NCI-H446 treated with DMSO at 0.1 percent for 48 hours (cell line): ENCODE measurements at places on chromosomes 16 and 17.

GRCh38 chr17:75724016-75725003, 3.1 kb downstream of the ITGB4 start:
- no peak for DNase-seq

DNA sequence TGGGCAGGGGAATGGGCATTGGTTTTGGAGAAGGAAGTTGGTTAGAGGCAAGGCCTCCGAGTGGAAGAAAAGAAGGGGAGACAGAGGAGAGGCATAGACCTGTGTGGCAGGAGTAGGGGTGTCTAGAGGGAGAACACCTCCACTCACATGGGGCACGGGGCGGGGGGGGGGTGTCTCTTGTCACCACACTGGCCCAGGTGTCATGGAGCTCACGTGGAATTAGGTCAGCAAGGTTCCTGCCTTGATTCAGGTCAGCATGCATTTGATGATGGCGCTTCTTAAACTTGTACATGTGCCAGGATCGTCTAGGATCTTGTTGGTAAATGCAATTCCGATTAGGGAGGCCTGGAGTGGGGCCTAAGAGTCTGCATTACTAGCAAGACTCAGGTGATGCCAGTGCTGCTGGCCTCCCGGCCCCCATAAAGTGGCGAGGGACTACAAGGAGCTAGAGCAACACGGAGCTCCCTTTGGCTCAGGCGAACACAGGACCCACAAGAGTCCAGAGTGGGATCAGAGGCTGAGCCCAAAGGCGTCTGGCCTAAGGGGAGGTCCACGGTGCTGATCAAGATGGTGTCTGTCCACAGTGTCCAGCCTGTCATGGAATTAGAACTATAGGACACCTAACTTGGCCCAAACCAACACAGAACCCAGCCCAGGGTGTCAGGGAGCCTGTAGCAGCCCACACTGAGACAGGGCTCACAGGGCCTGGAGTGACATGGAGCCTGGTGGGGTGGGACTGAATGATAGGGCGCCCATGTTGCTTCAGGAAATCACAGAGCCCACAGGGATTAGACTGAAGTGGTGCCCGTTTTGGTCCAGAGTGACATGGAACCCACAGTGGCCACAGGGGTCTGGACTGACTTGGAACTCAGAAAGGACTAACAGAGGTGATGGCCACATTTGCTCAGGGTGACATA, 16.7 kb downstream of the EPOP start:
- DNase-seq, result no peak

GRCh38 chr16:11757671-11758545, 15.3 kb upstream of the TXNDC11 start:
- no peak for DNase-seq

DNA sequence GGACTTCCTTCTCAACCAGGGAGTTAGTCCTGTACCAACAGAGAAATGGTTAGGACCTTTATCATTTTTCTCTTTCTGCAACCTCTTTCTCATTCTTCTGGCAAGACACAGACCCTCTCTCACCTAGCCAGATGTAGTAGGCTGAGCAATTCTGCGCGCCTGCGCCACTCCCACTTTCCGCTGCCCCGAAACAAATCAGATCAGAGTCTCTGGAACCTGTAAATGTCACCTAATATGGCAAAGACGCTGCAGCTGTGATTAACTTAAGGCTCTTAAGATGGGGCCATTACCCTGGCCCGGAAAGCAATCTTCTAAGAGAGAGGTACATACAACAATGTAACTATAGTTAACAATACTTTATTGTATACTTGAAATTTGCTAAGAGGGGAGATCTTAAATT, 94.3 kb upstream of the ASIC2 start:
- no peak for DNase-seq

DNA sequence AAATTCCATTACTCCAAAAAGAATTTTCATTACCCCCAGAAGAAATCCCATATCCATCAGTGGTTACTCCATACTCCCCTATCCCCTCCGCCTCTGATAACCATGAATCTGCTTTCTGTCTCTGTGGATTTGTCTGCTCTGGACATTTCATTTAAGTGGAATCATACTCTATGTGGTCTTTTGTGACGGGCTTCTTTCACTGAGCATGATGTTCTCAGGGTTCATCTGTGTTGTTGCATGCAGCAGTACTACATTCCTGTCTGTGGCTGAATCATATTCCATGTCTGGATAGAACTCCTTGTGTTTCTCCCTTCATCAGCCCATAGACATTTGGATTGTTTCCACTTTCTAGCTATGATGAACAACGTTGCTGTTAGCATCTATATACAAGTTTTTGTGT, 59.5 kb upstream of the IRX3 start:
- DNase-seq, result no peak

DNA sequence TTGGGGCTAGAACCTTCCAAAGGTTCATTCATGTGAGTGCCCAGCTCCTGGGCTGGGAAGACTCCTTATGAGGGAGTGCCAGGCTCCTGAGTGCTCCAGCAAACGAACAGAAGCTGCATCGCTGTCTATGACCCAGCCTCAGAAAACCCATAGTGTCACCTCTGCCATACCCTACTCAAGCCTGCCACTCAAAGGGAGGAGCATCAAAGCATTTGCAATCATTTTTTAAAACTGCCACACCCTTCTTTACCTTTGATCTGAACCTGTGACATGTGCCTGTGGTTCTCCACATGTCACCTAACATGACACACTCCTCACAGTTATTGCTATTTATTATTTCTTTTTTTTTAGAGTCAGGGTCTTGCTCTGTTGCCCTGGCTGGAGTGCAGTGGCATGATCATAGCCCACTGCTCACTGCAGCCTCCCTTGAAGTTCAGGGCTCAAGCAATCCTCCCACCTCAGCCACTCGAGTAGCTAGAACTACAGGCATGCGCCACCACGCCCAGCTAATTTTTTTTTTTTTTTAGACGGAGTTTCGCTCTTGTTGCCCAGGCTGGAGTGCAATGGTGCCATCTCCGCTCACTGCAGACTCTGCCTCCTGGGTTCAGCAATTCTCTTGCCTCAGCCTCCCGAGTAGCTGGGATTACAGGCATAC, 7.3 kb upstream of the KDM8 start:
- DNase-seq, result no peak

DNA sequence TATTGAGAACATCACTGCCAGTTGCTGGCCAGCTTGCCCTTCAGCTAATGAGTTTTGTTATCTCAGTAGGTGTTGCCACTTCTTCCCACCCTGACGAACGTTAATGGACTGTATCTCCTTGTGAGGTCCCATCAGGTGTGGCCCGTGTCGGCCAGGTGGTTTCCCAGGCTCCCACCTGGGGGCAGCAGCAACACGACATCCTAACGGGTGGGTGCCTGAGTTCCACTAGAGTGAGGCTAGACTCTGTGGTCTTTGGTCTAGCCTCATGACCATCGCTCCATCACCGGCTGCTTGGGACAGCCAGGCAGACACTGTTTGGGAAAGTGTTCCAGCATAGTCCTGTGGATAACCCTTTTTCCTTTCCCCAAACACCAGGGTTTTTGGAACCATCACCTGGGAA, 45.6 kb upstream of the LCMT1 start:
- DNase-seq, result no peak

GRCh38 chr16:85470873-85471272, 142.2 kb upstream of the GSE1 start:
- DNase-seq, result no peak

GRCh38 chr16:81841722-81842121, 62.6 kb downstream of the PLCG2 start:
- no peak for DNase-seq

DNA sequence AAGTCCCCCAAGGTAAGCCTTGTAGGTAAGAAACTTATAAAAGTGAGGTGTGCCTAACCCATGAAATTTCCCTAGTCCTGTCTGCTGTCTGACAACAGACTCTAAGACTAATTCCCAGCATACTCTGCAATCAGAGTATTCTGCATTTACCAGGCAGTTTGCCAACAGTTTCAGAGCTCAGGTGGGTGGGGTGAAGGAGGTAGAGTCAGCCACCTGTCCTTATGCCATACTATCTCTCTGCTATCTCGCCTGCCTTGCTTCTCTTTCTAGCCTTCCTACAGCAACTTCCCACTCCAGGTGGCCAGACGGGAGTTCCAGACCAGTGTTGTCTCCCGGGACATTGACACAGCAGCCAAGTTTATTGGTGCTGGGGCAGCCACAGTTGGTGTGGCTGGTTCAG, 2.3 kb downstream of the ATP5MC1 start:
- DNase-seq, result no peak

DNA sequence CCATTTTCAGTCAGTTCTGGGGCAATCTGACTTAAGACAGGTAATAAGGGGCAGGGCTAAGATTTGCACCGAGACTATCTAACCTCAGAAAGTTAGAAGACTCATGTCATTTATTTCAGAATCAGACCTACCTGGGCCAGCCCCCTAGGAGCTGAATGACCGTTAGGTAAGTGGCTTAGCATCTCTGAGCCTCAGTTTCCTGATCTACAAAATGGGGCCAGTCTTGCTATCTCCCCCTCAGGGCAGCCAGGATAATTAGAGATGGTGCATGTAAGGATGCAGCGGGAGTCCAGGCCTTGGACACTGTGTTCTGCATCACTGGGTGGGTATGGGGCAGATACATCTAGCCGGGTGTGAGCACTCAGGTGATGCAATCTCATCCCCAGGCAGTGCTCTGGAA, 10.4 kb upstream of the METTL22 start:
- DNase-seq, result no peak

DNA sequence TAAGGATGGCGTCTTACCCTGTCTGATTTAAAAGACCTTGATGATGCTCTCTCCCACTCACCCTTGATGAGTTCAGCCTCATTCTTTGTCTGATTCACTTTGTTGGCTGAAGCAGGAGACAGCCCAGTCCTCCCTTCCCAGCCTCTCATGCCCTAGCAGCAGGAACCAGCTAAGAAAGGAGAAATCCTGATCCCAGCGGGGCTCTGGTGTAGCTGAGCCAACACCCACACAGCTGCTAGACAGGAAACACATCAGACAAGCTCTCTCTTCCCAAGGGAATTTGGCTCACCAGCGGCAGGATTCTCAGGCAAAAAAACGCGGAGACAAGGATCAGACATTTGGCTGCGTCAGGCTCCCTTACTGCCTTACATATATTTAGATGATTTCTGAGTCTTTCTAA, 211.5 kb downstream of the CDH11 start:
- DNase-seq, result no peak

GRCh38 chr17:82794781-82795482, 43.1 kb downstream of the TBCD start:
- DNase-seq, result no peak

DNA sequence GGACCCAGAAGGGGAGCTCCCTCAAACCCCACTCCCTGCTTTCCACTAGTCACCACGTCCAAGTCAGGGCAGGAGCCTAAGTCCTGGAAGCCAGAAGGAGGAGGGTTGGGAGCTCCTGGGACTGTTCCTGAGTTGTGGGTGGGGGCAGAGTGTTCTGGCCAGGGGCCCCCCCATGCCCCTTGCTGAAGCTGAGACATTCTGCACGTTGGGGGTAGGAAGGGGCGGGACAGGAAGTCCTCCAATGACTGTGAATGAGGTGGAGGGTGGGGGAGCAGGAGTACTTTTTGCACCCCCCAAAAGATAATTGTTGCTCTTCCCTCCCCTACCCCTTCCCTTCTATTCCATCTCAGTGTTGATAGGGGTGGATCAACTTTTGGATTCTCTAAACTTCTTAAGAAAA, 21.4 kb upstream of the C17orf113 start:
- DNase-seq, result no peak

DNA sequence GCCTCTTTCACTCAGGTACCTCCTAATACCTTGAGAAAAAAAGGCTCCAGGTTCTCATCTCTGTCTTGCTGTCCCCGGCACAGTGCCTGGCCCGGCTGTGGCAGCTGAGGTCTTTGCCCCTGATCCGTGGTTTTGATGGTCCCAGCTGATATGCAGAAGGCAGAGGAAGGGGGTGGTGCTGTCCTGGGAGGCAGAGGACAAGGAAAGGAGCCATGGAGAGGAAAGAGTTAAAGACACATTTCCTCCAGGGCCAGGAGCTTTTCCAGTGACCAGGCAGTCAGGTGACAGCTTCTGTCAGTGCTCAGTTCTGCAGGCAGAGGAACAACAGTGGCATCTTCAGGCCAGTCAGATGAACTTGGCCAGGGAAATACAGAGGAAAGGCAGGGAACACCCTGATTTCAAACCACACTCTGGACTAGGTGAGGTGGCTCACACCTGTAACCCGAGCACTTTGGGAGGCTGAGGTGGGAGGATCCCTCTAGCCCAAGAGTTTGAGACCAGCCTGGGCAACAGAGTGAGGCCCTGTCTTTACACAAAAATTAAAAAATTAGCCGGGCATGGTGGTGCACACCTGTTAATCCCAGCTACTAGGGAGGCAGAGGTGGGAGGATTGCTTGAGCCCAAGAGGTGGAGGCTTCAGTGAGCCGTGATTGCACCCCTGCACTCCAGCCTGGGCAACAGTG, 3.3 kb upstream of the COG1 start:
- DNase-seq, result peak; percentile 49

DNA sequence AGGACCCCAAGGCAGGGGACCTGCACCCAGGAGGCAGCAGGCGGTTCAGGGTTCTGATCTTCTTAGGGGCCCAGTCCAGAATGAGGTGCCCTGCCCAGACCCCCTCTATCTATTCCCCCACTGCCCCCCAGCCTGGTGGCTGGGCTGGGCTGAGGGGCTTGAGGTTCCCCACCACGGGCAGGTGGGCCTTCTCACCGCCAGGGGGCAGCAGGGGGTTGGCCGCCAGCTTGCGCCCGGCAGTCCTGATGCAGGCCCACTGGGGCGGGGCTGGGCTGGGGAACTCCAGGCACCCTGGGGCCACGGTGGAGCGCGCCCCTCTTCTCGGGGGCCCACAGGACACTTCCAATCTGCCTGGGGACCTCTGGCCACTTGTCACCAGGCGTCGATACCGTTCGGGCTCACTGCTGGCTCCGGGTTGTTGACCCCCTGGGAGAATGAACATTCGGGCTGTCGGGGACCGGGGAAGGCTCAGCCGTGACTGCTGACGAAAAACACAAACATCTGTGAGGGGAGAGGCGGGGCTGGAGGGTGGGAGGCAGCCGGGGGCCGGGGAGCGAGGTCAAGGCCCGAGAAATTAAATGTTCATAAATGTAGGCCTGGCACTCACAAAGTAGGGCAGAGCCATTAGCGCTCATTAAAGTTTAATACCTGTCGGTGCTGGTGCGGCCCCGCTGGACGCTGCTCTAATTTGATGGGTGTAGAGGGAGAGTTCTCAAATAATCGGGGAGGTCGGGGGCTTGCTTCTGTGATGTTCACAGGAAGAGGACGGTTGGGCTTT, 219.3 kb upstream of the GSE1 start:
- DNase-seq, result no peak

DNA sequence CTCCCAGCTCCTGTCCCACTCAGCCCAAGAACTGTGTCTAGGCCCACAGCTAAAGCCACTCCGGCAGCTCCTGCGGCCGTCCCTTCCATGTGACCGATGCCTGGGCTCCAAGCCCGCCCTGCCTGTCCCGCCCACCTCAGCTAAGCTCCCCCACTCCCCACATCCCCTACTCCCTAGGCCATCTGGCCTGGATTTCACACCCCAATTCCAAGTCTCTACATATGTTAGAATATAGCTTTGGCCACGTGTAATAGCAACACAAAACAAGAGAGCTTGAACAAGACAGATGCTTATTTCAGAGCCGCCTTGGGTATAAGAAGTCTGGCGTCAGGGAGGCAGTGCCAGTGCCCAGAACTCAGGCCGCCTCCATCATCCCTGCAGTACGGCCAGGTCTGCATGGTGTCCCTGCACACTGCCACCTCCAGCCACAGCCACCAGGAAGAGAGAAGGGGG, 30.0 kb upstream of the USP22 start:
- peak; percentile 25 for DNase-seq
